B cell (primary cell): ENCODE measurements at places on chromosomes 6 and 20.

GRCh38 chr20:5116875-5117274 lies 2.9 kb downstream of the PCNA start:
- no peak for DNase-seq

GRCh38 chr20:61930776-61931475 lies 134.8 kb downstream of the TAF4 start:
- no peak for DNase-seq

DNA sequence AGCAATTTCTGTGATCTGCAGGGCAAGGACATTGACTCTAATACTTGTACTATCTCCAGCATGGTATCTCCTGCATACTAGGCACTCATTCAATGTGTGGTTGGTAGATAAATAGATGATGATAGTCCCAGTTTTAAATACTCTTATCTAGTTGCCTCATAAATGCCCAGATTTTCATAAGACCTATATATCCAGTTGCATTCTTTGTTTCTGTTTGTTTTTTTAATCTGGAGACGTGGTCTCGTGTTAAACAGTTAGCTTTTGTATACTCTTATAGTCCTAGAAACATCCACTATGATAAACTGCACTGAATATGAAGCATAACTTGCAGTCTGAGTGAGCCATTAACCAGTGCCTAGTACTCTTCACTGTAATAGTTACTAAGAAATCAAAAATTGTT lies 35.5 kb upstream of the SUMO4 start:
- DNase-seq = no peak

DNA sequence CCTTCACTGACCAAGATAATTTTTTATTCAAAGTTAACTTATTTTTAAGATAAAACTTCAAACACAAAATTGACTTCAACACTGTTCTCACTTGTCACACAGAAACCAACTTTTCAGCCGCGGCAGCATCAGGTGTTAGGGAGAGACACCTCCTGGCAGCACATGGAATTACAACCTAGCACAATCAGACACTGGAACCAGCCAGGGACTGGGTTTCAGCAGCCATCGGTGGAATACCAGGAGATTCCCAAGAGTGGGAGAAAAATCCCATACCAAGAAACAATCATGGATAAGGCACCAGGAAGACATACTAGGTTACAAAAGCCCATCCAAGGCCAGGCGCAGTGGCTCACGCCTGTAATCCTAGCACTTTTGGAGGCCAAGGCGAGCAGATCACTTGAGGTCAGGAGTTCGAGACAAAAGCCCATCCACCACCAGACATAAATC lies 70.0 kb downstream of the SNX5 start:
- peak; percentile 78 for DNase-seq

- no peak for DNase-seq
Measured at GRCh38 chr6:143615785-143616184, 62.0 kb upstream of the PHACTR2 start.

DNA sequence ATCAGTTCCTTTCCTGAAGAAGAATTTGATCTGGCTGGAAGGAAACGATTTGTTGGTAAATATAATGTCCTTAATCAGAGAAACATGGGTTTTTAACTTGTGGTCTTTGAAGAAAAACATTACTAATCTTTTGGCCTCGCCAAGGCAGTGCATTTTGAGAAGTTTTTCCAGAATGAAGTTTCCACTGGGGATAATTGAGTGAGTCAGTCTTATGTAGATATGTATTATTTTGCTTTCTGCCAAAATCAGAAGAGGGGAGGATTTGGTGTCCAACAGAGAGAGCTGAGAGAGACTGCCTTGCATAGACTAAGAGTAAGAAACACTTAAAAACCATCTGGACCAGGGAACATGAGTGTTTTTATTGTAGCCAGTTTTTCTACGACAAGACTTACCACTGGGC lies 79.9 kb downstream of the FNDC1 start:
- DNase-seq = no peak

GRCh38 chr20:63641792-63642523 lies 11.3 kb downstream of the STMN3 start:
- DNase-seq = peak; percentile 96

- peak; percentile 66 for DNase-seq
Measured at GRCh38 chr20:62804021-62804626, 511 bp upstream of the OGFR start.

DNA sequence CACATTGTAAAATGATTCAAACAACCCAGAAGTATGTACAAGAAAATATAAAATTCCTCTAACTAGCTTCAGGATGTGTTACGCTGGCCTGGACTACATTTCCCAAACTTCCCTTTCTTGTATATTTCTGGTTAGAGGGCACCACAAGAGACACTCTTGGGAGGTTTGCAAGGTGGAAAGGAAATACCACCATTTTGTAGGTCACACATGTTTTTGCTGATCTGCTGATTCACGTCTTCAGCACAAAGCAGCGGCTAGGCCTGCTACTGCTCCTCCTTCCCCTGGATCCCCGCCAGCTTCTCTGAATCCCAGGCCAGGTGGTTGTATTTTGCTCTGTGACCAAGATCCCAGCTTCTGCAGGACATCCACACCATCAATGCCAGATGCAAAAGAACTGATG lies 104.2 kb downstream of the AGPAT4 start:
- no peak for DNase-seq

- peak; percentile 90 for DNase-seq
Measured at GRCh38 chr6:26270903-26271667, 93.9 kb upstream of the BTN3A2 start.

DNA sequence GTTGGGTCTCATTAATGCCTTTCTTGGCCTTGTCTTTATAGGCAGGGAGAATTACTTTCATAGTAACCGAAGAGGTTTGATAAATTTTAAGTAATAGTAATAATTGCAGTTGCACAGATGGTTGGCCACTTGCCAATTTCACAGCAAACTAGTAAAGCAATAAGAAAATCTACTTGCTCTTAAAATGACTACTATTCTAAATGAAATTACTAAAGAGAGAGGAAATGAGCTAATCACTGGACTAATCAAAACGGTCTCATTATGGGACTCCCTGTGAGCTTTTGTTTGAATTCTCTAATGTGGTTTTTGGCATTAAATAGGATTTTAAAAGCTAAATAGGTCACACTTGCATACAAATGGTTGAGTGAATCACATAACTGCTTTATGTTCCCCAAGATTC lies 227.4 kb upstream of the PLN start:
- no peak for DNase-seq

DNA sequence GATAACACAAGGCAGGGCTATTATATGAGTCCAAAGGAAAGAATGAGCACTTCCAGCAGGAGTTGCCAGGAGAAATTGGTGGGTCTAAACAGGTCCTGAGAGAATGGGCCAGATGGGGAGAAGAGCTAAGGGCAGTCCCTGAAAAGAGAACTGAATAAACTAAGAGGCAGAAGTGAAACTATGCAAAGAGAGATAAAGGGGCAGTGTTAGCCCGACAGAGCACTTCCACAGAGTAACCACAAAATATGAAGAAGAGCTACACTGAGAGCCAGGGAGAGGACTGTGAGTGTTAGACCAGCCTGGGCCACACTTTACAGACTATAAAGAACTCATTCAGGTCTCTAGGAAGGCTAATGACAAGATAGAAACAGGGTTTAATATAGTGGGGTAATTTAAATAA lies 43.8 kb downstream of the RALGAPA2 start:
- DNase-seq = peak; percentile 69

GRCh38 chr20:37347347-37347823 lies 1.4 kb downstream of the SRC start:
- no peak for DNase-seq

DNA sequence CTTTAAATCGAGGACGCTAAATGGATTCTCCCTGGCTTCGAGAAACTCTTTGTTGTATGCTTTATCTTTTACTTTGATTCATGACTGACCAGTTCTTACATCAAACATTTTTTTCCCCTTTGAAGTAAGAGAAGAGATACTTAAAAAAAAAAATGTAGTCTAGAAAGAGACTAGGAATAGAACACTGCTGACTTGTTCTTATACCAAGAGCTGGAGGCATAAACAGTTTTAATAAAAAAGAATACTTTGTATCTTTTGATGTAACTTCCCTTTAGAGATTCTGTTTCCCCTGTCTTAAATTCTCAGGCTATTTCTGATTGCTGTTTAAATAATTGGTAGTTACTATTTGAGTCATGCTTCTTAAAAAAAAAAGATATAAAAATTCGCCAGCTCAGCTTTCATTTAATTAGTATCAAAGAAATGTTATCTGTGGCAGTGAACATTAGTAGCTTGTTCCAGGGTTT lies 4.8 kb downstream of the ASXL1 start:
- no peak for DNase-seq

DNA sequence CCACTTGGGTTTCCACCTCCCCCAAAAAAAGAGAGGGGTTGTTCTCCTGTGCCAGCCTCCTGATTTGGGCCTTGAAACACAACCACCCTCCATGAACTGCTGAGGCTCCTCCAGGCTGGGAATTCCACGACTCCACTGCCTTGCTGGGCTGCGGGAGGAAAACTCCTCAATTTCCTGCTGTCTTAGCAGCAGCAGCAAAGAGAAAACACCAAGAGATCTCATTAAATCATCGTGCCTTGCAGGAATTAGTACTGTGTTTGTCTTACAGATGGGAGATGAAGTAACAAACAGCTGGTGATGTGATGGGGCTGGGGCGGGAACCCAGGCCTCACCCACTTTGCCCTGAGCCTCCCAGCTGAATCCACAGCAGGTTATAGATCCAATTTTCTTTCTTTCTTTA lies 29.0 kb downstream of the BPIFB1 start:
- DNase-seq = no peak

DNA sequence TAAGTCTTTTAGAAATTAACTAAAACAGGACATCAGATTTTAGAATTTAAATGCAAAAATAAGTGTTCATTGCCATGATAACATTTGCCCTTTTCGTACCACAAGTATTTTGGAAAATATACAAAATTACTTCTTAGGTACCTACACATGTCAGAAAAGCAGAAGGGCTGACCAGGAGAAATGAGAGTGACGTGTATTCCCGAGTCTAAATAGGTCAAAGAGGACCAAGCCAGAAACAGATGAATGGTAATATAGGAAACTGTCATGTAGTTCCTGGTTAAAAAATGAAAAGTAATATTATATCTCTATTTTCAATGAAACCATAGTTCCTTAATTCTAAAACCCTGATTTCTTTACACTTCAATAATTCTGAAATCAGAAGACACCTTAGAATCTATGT lies 126.2 kb downstream of the IPCEF1 start:
- no peak for DNase-seq

DNA sequence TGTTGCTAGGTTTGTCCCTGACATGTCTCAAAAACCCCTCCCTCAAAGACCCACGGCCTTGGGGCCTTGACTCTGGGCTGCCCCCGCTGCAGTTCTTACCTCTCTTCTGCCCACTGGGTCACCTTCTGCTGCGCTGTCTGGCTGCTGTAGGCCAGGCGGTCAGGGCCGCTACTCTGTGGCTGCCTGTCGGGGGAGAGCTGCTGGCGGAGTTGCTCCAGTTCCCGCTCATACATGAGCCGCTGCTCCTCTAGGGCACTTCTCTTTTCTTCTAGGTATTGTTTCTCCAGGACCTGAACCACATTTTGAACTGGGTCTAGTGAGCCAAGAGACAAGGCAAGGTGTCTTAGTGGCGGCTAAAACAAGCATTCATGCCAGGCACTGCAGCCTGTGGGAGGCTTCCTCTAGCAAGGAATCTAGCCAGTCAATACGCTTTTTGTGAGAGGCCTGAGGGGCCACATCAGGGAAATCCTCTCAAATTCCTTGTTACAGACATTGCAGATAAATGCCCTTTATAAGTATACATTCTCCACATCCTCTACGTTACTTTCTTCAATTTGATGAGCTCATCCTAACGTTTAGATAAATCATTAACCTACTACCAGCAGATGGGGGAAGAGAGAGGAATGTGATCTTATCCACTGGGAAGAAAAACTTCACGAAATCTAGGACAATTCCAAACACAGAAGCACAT lies 110.3 kb upstream of the NUP153 start:
- no peak for DNase-seq

DNA sequence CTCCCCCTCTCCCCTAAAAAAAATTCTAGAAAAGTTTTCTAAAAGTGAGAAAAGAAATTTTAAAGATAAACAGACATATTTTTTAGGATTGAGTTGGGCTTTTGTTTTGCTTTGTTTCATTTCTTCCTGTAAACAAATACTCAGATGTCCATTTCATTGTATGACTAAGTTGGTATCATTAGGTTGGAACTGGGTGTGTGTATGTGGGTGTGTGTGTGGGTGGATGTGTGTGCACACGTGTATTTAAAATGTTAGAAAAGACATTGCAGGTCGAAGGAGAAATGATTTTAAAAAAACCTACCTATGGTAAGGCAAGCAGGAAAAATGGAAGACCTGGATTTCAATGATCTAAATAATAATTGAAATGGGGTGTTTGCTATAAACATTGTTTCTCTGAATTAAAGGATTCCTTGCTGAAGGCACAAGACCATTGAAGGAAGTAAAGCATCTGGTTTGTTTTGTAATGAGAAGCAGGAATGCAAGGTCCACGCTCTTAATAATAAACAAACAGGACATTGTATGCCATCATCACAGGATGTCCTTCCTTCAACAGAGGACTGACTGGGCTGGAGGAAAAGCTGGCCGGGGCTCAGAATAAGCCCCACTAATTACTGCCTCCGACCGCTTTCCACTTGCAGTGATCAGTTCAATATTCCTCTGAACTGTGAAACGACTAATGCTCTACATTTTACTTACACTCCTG lies 996 bp upstream of the PRDM1 start:
- DNase-seq = peak; percentile 7

DNA sequence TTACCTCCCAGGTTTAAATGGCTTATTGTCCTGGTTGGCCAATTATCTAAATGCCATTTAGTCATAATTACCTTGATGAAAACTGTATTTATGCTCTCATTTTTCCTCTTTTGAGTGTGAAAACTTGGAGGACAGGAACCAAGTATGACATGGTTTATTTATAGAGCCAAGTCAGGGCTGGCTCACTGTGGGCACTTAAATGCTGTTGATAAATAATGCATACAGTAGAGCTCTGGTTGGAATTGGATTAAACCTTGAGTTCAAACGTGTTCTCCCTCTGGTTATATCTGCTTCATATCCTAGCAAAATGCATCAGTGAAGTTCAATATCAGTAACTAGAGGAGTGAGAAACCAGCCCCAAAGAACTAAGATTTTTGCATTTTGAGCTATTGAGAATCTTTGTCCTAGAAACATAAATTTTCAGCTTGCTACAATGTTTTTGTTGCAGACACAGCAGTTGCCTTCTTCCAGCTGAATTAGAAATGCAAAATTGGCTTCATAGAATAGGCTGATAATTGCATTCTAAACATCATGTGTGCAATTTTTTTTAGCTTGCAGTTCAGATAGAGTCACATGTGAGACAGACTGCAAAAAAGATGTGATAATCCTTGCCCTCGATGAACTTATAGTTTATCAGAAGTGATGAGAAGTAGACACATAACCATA lies 255.8 kb downstream of the BTBD3 start:
- no peak for DNase-seq

- DNase-seq = no peak
Measured at GRCh38 chr20:40781327-40782042, 92.4 kb upstream of the MAFB start.

- DNase-seq = no peak
Measured at GRCh38 chr6:111912904-111913303, 39.7 kb upstream of the FYN start.

GRCh38 chr20:6637160-6637579 lies 130.3 kb upstream of the BMP2 start:
- DNase-seq = no peak

GRCh38 chr6:127177923-127178231 lies 59.4 kb downstream of the RSPO3 start:
- no peak for DNase-seq

GRCh38 chr6:83702749-83703148 lies 6.2 kb downstream of the SNAP91 start:
- no peak for DNase-seq
